ENCODE measurements at places on chromosomes 7 and 10.

DNA sequence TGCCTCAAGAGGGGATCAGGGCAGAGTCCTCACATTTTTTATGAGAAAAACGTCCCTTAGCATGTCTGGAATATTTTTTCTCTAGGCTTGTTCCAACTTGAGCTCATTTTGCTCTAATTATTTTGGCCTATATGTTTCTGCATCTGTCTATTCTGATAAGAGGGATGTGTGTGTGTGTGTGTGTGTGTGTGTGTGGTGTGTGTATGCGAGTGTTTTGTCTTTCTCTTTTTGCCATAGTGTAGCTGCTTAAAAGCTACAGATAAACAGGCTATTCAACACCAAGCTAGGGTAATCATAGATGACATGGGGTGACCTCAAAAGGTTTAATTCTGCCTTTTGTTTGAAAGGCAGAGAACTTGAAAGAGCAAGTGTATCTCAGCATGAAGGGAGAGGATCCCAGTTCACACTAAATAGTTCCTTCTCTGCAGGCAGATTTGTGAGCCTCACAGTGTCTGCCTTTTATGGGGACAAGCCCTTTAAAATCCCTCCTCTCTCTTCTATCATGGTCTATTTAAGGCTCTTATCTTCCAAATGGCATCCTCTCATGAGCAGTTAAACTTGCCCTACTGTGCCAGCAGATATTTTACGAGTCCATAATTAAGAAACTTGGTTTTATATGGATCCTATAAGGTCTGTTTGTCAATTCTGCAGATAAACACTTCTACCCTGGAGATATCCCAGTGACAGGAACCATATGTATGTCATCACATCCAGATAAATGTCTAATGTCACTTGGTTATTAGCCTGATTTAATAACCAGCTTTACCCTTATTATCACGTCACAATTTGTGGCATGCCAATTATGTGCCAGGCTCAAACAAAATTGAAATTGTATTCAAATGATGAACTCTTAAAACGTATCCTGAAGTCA is 202.9 kb upstream of the MTPN start:
- no peak for DNase-seq

GRCh38 chr10:118392761-118393160 is 50.6 kb upstream of the FAM204A start:
- no peak for DNase-seq

- DNase-seq: no peak
These were observed 16.2 kb upstream of the LRRN3 start for GRCh38 chr7:111074748-111075146.

- DNase-seq: no peak
These were observed 531.8 kb downstream of the KCNMA1 start for GRCh38 chr10:77105761-77106221.

DNA sequence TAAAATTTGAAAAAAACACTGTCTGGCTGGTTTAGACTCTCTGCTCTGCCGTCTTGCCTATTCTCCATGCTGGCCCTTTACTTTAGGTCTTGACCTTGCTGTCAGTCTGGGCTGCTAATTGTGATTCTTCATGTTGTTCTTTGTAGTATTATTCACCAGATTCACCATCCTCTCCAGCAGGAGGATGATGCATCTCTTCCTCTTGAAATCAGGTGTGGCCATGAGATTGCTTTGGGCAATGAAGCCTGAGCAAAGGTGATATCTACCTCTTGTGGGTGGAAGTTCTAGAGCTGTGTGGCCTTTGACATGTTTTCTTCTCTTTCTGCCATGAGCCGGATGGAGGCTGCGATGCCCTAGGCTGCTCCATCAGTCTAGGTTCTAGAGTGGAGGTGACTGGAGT is 51.3 kb upstream of the ITPRID1 start:
- DNase-seq: no peak

GRCh38 chr10:110074758-110075671 is 67.2 kb downstream of the ADD3 start:
- DNase-seq: no peak
